ENCODE measurements at places on chromosomes 3 and 15. TPM values are rescaled to one million over a fixed set of nuclear protein-coding genes. Genes with fewer than 3 reads are reported as not detected.

- no peaks in the 10 kb centered on the region for H3K36me3 ChIP-seq
- no peak for DNase-seq
- no peak overlapping the region for H3K4me3 ChIP-seq
- no peaks in the 10 kb centered on the region for H3K4me1 ChIP-seq
These were observed 304.2 kb upstream of the LMCD1 start for GRCh38 chr3:8197384-8197783.

GRCh38 chr3:197701841-197702240, 34.9 kb downstream of the RUBCN start:
- no peak overlapping the region for H3K4me3 ChIP-seq
- no peaks in the 10 kb centered on the region for H3K27me3 ChIP-seq
- H3K36me3 ChIP-seq, result peaks cover 51% of the 10 kb centered on the region
- DNase-seq, result no peak
- no peak overlapping the region for H3K27ac ChIP-seq
- H3K4me1 ChIP-seq, result peaks cover 5% of the 10 kb centered on the region

- no peak overlapping the region for H3K4me3 ChIP-seq
- H3K36me3 ChIP-seq, result no peaks in the 10 kb centered on the region
- H3K4me1 ChIP-seq, result no peaks in the 10 kb centered on the region
- H3K27ac ChIP-seq, result no peak overlapping the region
- DNase-seq, result no peak
- H3K27me3 ChIP-seq, result no peaks in the 10 kb centered on the region
These were observed 7.3 kb upstream of the SERPINI2 start for GRCh38 chr3:167481164-167481563.

- no peaks in the 10 kb centered on the region for H3K27me3 ChIP-seq
- no peaks in the 10 kb centered on the region for H3K4me1 ChIP-seq
- H3K4me3 ChIP-seq, result no peak overlapping the region
These were observed 95.2 kb downstream of the WDR76 start for GRCh38 chr15:43922021-43922420.

GRCh38 chr15:74549816-74550215, 8.8 kb downstream of the ARID3B start:
- H3K4me3 ChIP-seq, result no peak overlapping the region
- peaks cover 60% of the 10 kb centered on the region for H3K4me1 ChIP-seq
- DNase-seq, result no peak
- H3K27ac ChIP-seq, result no peak overlapping the region
- H3K36me3 ChIP-seq, result peaks cover 30% of the 10 kb centered on the region

- no peaks in the 10 kb centered on the region for H3K27me3 ChIP-seq
- no peak overlapping the region for H3K27ac ChIP-seq
- no peak for DNase-seq
These were observed 1161.0 kb downstream of the ROBO1 start for GRCh38 chr3:78606756-78607155.

GRCh38 chr3:55183201-55183600, 255.3 kb upstream of the LRTM1 start:
- peaks cover 7% of the 10 kb centered on the region for H3K27me3 ChIP-seq
- H3K27ac ChIP-seq, result no peak overlapping the region
- DNase-seq, result no peak

Gene KNG1
- not detected for total RNA-seq

Gene ARGFX
- total RNA-seq, result not detected

- H3K4me1 ChIP-seq, result no peaks in the 10 kb centered on the region
- no peak overlapping the region for H3K27ac ChIP-seq
- DNase-seq, result no peak
- H3K27me3 ChIP-seq, result peaks cover 3% of the 10 kb centered on the region
These were observed 32.2 kb downstream of the VEPH1 start for GRCh38 chr3:157471064-157471463.

Gene SPINK8
- not detected for total RNA-seq

Gene DENND6A
- total RNA-seq, result 12.4 TPM

Gene DNAH12
- total RNA-seq, result 0.05 TPM

Gene KBTBD13
- total RNA-seq, result not detected

Gene ULK3
- 58.9 TPM for total RNA-seq

Gene ITGA11
- 0.02 TPM for total RNA-seq

DNA sequence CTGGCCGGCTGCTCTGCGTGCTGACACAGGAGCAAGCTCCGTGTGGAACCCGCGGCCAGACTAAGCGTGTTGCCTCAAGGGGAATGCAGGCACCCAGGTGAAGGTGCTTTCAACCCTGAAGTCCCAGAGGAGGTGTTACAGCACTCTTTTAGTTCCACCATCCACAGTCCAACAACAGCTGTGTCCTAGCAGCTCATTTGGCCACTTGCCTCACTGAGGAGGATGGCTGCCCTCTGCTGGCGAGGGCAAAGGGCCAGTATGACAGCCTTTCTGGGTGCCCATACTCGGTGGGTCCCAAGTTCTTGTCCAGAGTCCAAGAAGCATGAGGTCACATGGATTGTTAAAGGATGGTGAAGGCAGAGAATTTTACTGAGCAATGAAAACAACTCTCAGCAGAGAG, 87.8 kb downstream of the C3orf85 start:
- H3K4me1 ChIP-seq, result no peaks in the 10 kb centered on the region
- peak; percentile 4 for DNase-seq
- H3K36me3 ChIP-seq, result no peaks in the 10 kb centered on the region
- no peak overlapping the region for H3K4me3 ChIP-seq

DNA sequence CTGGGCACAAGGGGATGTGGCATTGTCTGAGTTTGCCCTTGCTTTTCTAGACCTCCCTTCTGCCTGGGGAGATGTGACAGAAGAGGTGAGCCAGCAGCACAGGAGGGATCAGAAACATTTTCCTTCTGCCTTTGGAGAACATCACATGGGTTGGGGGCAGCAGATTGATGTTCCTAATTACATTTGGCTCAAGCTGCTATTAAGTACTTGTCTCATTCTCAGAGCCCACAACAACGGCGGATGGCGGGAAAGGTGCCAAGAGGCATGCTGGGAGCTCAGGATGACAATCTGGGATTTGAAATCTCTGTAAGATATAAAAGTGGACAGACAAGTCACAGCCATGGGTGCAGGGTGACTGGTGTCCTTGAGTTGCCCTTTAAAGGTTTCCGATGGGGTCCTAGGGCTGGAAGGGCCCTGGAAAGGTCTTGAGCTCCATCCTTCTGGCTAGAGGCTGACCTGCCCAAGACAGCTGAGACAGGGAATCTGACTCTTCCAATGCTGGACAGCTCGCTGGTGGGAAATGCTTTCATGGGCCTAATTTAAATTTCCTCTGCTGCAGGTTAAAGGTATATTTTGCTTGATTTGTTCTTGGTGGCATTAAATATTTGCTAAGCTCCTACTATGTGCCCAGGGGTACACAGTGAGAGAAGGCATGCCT, 2.4 kb upstream of the CORO2B start:
- H3K4me1 ChIP-seq, result peaks cover 9% of the 10 kb centered on the region
- no peak for DNase-seq
- H3K36me3 ChIP-seq, result no peaks in the 10 kb centered on the region

GRCh38 chr15:34783991-34784390, 11.4 kb downstream of the ACTC1 start:
- H3K4me1 ChIP-seq, result no peaks in the 10 kb centered on the region
- peaks cover 17% of the 10 kb centered on the region for H3K27me3 ChIP-seq
- H3K27ac ChIP-seq, result no peak overlapping the region

DNA sequence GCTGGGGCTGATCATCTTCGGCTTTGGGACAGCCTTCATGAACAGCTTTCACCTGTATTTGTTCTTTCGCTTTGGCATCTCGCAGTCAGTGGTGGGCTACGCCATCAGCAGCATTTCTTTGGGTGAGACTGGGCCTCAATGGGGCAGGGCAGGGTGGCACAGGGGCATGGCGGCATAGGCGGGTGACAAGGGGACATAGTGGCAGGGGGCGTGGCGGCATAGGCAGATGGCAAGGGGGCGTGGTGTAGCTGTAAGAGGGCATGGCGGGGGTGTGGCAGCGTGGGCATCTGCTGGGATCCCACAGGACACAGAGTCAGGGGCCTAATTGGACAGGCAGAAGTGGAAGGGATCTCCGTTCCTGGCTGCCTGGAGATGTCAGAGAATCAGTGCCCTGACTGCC, 25.5 kb downstream of the SLC22A14 start:
- no peak overlapping the region for H3K27ac ChIP-seq
- DNase-seq, result no peak
- H3K4me3 ChIP-seq, result no peak overlapping the region
- no peaks in the 10 kb centered on the region for H3K4me1 ChIP-seq
- no peaks in the 10 kb centered on the region for H3K36me3 ChIP-seq

Data from activated naive CD4-positive, alpha-beta T cell treated with anti-CD3 and anti-CD28 coated beads for 36 hours (primary cell).